ENCODE measurements at places on chromosomes 3 and 15. TPM values are rescaled to one million over a fixed set of nuclear protein-coding genes. Genes with fewer than 3 reads are reported as not detected.

DNA sequence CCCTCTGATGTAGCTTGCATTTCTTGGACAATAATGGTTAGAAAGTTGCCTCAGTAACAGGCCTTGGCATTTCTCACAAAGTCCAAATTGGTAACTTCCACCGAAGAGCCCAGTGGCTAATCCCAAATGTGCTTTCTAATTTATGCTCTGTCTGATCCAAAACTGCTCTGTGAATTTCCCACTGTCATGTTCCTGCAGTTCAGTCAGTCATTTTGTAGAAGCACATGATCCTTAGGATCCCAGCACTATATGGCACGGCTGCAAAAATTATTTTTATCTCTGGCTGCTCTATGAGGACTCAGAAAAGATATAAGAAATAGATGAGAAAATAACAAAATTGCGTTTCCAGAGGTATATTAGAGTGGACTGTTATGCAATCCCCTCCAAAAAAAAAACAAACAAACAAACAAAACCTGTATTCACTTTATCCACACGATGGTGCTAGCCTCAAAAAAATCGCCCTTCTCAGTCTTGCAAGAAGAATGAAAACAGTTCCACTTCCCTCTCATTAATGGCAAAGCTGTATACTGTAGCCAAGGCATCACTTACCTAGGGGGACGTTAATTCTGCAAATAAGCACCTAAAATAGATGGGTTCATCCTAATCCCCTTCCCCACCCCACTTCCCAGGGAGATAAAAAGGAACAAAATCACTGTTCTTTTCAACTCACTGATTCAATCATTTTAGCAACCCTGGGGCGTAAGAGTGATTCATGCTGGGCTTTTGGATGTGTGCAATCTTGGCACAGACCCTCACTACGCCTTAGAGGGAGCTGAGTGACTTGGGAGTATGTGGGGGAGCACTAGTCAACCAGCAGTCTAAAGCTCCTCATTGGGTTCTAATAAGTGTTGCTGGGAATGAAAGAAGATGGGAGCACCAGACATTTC, 61.3 kb downstream of the TMCO5A start:
- DNase-seq = peak; percentile 73

- DNase-seq = no peak
These were observed 229.7 kb downstream of the SLCO3A1 start for GRCh38 chr15:92083190-92083589.

DNA sequence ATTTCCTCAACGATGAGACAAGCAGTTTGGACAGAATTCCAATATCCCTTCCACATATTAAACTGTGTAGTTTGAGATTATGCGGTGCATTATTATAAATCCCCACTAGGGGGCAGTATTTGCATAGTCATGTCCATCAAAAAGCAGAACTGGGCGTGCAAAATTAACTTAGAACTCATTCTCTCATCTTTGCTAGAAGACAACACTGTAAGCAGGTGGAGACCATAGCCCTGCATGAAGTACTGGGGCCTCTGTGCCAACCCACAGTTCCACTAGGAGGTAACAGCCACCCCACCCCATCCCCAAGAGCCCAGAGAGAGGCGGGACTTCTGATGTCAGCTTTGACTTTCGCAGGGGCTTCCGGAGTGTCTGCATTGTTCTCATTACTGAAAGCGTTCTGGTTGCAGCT, 106.6 kb upstream of the TMC3 start:
- DNase-seq = peak; percentile 79

DNA sequence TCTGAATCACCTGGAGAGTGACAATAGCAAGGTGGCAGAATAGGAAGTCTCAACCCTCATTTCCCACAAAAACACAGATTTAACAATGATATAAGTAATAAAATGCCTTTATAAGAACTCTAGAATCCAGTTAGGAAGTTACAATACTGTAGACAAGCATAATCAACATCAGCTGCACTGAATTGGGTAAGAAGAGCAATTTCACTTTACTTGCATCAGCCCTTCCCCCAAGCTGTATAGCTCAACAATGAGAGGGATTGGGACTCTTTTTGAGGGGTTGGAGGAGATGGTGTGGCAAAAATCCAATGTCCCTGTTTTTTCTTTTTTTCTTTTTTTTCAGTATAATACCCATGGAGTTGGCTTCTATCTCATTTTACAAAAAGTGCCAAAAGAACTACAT, 63.1 kb downstream of the SERP1 start:
- DNase-seq = no peak

- peak; percentile 91 for DNase-seq
These were observed 41.7 kb downstream of the AQP9 start for GRCh38 chr15:58179741-58180381.

- DNase-seq = peak; percentile 81
These were observed at the start of gene TMEM212 for GRCh38 chr3:171842864-171843518. Gene TMEM212, plus strand, starts transcription at chr3:171843349. Its CDS starts 35 bp downstream, at chr3:171843384.

GRCh38 chr3:197363553-197364409, 65.4 kb upstream of the DLG1 start:
- DNase-seq = peak; percentile 68

GRCh38 chr3:139519998-139520737, 19.4 kb downstream of the RBP1 start:
- no peak for DNase-seq

DNA sequence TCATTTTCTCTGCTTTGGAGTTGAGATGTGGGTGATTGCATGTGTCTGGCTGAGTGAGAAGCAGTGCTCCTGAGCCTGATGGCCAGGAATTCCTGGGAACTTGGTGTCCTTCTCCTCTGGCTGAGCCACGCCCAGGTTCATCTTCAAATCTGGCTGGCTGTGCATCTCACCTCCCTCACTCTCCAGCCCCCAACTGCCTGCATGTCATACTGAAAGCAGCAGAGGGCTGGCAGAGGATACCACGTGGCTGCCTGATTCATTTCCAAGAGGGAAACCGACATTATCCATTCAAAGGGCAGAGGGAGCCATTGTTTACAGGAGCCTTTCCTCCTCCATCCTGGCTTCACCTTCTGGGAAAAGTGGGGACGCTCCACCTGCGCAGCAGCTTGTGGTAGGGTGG, 57.4 kb downstream of the ABHD5 start:
- peak; percentile 84 for DNase-seq

DNA sequence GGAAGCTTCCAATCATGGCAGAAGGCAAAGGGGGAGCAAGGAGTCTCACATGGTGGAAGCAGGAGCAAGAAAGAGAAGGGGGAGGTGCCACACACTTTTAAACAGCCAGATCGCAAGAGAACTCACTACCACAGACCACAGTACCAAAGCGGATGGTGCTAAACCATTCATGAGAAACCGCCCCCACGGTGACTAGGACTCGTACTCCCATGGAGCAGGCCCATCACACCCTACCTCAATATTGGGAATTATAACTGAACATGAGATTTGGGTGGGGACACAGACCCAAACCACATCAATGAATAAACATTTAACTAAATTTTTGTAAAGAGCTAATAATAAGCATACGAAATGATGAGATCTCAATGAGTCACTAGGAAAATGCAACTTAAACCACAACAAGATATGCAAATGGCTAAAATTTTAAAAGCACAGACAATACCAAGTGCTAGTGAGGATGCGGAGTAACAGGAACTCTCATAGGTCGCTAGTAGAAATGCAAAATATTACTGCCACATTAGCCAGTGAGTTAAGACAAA, 10.0 kb downstream of the MRPS25 start:
- no peak for DNase-seq

GRCh38 chr15:58057559-58057958, 8.0 kb downstream of the ALDH1A2 start:
- no peak for DNase-seq

DNA sequence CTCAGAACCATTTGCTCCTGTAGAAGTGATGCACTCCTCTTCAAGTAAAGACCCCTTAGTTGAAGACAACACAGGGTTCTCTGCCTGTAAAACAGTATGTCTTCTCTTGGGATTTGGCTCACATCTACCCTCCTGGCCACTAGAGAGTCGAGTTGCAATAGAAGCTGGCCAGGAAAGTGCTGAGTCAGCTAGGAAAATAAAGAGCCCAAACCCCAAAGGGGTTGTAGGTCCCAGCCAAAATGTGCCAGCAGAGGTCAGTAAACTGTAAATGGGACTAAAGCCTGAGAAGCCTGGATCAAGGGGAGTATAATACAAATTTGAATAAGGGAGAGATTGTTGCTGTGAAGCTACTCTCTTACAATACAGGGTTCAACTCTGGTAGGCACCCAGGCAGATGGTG, 37.2 kb upstream of the THBS1 start:
- DNase-seq = no peak

DNA sequence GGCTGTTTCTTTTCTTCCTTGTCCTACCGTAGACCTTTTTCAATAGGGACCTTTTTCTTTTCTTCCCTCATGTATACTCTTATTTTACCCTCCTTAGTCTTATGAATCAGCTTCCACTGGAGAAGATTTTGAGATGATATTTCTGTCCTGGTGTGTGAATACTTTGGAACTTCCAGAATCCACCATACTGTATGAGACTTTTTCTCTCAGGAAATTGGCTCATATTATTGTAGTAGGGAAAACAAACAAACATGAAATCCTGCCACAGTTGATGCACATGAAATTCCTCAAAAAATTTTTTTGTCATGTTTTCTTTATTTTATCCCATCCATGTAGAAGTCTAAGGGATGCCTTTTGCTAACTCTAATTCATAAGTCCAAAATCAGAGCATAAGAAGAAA, 289.3 kb upstream of the PLSCR5 start:
- DNase-seq = no peak

GRCh38 chr3:3783696-3784095, 15.5 kb upstream of the LRRN1 start:
- DNase-seq = no peak

DNA sequence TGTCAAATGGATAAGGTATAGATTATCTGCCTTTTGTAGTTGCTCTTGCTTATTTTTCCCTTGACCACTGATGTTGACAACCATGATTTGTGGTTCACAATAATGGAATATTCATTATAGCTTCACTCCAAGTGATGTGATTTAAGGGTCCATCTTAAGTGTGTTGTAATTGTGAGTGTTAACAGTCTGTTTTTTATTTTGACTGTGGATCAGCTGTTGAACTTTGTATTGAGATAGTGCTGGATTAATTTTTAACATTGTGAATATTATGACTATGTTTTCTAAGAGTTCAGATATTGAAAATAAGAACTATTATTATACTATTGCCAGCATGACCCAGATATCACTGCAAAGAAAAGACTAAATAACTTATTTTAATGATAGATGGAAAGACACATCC, 8.6 kb upstream of the GASK1A start:
- DNase-seq = no peak

DNA sequence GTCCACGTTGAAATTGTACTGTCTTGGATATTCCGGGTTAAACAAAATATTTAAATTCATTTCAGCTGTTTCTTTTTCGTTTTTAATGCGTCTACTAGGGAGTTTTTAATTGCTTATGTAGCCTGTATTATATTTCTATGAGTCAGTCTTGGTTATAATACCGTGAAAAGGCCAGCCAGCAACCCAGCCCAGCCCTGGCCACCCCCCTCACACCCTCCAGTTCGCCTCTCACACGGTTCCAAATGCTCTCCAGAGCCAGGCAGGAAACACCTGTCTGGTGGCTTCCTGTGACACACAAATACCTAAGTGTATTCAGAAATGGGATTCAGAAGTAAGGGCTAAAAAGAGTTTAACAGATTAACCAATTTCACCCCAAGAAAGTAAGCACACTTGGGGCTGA, 4.4 kb downstream of the SH3BP5 start:
- DNase-seq = peak; percentile 98

DNA sequence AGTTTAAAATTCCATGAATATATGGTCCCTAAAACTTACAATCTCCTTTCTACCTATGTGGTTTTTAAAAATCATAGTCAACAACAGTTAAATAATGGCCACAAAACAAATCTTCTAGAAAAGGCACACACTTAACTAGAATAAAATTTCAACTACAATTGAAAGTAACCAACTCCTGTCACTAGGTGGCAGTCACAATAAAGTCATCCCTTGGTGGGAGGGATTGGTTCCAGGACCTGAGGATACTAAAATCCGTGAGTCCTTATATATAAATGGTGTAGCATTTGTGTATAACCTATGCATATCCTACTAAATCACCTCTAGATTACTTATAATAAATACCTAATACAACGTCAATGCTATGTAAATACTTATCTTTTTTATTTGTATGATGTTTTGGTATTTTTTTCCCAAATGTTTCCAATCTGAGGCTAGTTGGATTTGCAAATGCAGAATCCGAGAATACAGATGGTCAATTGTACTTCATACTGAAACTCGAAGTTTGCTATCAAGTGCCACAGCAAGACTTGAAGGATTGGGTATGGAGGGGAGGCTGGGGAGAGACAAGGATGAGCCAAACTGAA, 172.6 kb downstream of the FMN1 start:
- DNase-seq = peak; percentile 69

DNA sequence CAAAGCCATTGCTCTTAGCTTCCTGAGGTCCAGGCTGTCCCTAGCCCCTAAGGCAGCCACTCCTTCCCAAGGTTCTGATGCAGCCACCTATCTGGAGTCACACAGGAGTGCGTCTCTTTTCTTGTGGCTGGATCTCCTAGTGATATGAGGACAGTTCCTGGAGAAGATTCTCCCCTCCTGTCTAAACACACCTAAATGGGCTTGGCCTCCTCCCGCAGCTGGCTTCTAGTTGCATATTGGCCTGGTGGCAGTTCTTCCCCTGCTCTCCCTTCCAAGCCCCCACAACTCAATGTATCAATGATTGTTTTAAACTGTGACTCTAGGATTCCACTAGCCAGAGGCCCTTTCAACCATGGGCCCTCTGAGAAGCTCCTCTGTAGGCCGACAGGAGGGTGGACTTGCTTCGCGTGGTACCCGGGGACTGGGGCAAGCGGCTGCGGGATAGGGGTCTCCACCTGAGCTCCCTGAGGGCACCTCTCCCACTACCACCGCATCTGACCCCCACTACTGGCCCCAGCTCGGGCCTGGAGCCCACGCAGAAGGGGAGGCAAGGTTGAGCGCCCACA, 1.4 kb downstream of the ITGA11 start:
- DNase-seq = no peak

- DNase-seq = no peak
These were observed 184.4 kb downstream of the VGLL4 start for GRCh38 chr3:11459186-11459824.

DNA sequence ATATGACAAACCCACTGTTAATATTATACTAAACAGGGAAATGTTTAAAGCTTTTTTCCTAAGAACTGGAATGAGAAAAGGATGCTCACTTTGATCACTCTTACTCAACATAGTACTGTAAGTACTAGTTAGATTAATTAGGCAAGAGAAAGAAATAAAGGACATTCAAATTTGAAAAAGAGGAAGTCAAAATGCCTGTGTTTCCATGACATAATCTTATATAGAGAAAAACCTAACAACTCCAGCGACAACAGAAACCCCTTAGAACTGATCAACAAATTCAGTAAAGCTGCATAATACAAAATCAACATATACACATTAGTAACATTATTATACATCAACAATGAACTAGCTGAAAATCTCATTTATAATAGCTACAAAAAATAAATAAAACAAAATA, 200.6 kb upstream of the ROBO1 start:
- DNase-seq = no peak

DNA sequence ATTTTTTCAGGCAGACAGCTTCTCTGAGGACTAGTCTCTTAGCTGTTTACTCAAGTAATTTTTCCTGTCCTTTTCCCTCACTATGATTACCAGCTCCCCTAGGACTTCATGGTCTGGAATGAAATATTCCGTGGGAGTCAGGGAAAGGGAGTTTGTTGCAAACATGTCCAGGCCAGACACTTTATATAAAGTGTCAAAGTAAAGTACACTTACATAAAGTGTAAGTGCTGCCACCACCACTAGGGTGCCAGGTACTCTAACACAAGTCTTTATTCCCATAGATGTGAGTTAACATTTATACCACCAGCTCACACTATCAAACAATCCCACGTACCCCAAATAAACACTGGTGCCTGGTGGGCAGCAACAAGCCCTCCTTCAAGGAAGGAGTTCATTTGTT, 179.8 kb downstream of the SNRPN start:
- DNase-seq = peak; percentile 14

Gene VIPR1
- 0.23 TPM for total RNA-seq

Gene ZBTB11
- 27.6 TPM for total RNA-seq

Gene DPPA4
- not detected for total RNA-seq

Gene PAQR5
- total RNA-seq = under 0.01 TPM
